ENCODE measurements at places on chromosomes 16 and 17. TPM values are rescaled to one million over a fixed set of nuclear protein-coding genes. Genes with fewer than 3 reads are reported as not detected.

DNA sequence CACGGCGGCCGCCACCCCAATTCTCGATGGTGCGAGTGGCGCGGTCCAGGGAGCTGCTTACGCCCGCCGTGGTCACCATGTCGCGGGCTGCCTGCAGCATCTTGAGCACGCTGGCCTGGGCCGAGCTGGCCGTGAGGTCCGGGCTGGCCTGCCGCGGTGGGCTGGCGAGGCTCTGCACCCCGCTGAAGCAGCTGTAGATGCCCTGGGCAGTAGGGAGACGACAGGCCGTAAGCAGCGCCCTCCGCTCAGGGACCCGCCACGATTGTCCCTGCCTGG is 16.4 kb downstream of the GRIN2C start:
- no peaks in the 10 kb centered on the region for H3K27me3 ChIP-seq
- H3K4me1 ChIP-seq: no peaks in the 10 kb centered on the region
- no peak overlapping the region for H3K27ac ChIP-seq
- no peak for DNase-seq
- no peaks in the 10 kb centered on the region for H3K36me3 ChIP-seq
- H3K4me3 ChIP-seq: no peak overlapping the region

- no peak overlapping the region for H3K4me3 ChIP-seq
- H3K27me3 ChIP-seq: no peaks in the 10 kb centered on the region
- no peak for DNase-seq
- no peaks in the 10 kb centered on the region for H3K4me1 ChIP-seq
These were observed 6.1 kb upstream of the TGFB1I1 start for GRCh38 chr16:31465788-31466370.

DNA sequence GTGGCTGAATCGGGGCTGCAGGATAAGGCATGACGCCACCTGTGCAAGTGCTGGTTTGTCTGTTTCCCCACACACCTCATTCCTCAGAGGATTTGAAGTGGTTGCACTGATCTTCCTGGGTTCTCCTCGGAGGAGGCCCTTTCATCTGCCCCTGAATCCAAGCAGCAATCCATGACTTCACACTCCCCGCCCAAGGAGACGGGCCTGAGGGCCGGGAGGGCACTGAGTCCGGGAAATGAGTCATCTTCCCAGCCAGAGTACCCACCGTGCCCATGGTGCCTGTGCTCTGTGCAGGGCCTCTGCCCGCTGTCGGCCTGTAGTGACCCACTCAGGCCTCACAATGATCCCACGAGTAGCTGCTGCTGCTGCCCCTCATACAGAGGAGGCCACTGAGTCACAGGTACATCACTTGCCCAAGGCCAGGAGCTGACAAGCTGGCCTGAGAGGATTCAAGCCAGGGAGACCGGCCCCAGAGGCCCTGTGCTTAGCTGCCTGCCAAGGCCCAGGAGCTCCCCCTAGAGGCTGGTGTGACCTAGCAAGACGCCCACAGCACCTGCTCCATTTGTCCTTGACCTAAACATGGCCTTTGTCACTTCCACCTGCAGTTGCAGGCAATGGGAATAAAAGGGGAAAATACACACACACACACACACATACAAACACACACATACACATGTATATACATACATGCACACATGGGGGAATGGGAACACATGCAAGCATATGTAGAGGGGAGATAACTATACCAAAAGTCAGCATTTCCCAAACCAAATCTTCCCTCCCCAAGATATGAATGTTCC is 240.0 kb downstream of the C16orf95 start:
- DNase-seq: peak; percentile 58
- no peaks in the 10 kb centered on the region for H3K4me1 ChIP-seq
- no peaks in the 10 kb centered on the region for H3K36me3 ChIP-seq

DNA sequence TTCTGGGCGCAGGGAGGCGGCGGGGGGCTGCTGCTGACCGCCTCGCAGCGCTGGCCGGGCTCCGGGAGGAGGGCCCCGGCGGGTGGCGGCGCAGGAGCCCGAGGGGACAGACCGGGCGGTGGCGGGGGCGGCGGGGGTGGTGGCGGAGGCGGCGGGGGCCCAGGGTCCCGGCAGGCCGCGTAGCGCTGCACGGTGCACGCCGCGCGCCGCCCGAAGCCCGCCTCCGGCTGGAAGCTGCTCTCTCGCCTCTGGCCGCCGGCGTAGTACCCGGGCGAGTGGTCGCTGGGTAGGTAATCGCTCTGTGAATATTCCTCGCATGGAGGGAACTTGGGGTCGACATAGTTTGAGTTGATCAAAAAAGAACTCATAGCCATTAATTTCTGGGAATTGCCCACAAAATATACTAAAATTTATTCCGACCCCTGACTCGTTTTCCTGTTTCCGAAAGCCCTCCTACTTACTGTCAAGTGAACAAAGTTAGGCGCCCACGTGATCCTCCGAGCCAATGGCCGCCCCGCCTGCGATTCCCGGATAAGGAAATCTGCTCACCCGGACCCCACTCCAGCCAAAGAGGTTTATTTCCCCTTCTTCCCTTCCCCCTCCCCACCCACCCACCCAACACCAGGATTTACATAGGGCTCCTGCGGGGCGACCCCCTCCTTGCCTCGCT is at the start of gene HOXB4:
TSS of gene HOXB4 (minus strand) at position 405 of the 670 bp plus-strand sequence. CDS start at position 374, 31 bp downstream.
- H3K4me3 ChIP-seq: peak within 1 kb of the TSS; percentile 35
- DNase-seq: peak; percentile 86
- H3K36me3 ChIP-seq: no peaks in the 10 kb centered on the region
- H3K27me3 ChIP-seq: peaks cover 3% of the 10 kb centered on the region

DNA sequence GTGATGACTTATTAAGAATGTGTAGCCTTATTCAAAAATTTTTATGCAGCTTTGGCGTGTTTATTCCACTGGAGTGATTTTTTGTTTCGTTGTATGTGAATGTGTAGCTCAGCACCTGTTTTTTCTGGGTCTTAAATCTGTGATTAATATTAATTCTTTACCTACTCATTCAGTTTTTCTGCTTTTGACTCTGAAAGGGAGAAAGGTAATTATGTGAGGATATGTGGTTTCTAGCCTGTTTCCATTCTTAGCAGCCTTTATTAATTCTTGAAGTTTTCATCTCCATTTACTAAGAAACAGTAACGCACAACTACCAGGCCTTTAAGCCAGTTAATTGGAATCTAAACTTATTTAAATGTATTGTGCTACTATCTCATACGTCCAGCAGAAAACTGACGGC is 7.0 kb downstream of the HEATR3 start:
- no peak overlapping the region for H3K4me3 ChIP-seq
- no peaks in the 10 kb centered on the region for H3K36me3 ChIP-seq
- no peak overlapping the region for H3K27ac ChIP-seq
- no peaks in the 10 kb centered on the region for H3K27me3 ChIP-seq

GRCh38 chr17:73532421-73532901 is 111.8 kb downstream of the SDK2 start:
- no peak for DNase-seq
- H3K4me3 ChIP-seq: no peak overlapping the region
- no peaks in the 10 kb centered on the region for H3K27me3 ChIP-seq
- H3K27ac ChIP-seq: no peak overlapping the region
- H3K4me1 ChIP-seq: no peaks in the 10 kb centered on the region

HIC1 gene
- 11.2 TPM for total RNA-seq

- H3K27ac ChIP-seq: no peak overlapping the region
- no peaks in the 10 kb centered on the region for H3K27me3 ChIP-seq
- peak; percentile 24 for DNase-seq
These were observed 562.8 kb downstream of the MAF start for GRCh38 chr16:79037521-79038373.

LAT gene
- total RNA-seq: 7.3 TPM
